ENCODE measurements at places on chromosomes 3 and 15.

GRCh38 chr3:108333961-108334360 is 37.6 kb downstream of the HHLA2 start:
- DNase-seq: no peak

- no peak for DNase-seq
Measured at GRCh38 chr3:134074001-134074789, 44.5 kb upstream of the SLCO2A1 start.

GRCh38 chr3:46423588-46423987 is 16.5 kb downstream of the CCRL2 start:
- no peak for DNase-seq

DNA sequence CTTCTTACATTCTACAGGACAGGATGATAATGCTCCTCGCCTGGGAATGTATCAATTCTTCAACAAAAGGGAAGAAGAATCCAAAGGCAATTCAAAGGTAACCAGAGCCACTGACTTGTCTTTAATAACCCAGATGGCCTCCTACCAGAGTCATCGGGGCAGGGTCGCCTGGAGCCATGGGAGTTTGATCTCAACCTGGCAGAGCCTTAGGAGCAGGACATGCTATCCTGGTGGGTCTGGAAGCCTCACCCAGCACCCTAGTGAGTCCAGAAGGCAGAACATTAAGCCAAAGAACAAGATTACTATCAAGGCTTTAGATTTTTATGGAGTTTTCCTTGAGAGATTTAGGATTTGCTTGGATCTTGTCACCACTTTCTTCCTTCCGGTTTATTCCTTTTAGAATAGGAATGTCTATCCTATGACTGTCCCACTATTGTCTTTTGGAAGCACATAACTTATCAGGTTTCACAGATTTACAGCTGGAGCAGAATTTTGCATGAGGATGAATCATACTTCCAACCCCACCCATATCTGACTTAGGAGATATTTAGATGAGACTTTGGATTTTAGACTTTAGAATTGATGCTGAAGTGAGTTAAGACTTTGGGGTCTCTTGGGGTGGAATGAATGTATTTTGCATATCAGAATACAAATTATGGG is 330.3 kb upstream of the GOLIM4 start:
- DNase-seq: no peak

DNA sequence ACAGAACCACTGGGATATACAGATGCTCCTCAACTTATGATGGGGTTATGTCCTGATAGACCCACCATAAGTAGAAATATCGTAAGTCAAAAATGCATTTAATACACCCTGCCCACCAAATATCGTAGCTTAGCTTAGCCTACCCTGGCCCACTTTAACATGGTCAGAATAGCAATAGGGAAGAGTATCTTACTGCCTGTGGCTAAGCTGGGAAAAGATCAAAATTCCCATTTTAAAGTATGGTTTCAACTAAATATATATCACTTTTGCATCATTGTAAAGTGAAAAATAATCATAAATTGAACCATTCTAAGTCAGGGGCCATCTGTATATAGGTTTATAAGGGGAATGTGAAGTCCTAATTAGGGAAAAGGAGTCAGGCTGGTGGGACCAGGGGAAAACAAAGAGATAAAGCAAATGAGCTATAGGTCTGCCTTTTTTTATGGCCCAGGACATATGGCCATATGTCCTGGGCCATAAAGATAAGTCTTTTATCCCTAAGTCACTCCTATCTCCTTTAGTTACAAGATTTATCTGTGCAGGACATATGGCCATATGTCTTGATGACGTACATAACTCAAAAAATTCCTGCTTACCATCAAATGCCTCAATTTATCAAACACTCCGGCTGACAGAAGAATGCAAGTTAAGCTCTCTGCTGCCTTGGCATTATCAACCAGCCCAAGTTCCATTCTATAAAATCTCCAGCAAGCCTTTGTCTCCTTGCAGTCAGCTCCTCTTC is 11.2 kb downstream of the RTP3 start:
- no peak for DNase-seq

DNA sequence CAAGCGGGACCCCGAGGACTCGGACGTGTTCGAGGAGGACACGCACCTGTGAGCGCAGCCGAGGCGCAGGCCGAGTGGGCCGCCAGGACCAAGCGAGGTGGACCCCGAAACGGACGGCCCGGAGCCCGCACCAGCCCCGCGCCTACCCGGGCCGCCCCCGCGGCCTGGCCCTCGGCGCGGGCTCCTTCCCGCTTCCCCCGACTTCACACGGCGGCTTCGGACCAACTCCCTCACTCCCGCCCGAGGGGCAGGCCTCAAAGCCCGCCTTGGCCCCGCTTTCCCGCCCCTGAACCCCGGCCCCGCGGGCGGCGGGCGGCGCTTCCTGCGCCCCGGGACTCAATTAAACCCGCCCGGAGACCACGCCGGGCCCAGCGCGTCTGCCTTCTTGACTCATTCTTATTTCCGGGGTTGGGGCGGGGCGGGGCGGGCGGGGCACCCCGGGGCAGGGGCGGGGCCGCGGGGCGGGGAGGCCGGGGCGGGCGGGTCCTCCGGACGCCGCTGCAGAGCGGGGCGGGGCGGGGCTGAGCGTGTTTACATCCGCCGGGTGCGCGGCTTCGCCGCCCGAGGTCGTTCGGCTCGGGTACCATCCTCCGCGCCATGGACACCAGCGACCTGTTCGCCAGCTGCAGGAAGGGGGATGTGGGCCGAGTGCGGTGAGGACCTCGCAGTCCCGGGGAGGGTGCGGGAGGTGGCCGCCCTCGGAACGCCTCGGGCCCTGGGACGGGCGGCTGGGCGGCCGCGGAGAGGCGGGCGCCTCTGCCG is at the start of gene ABTB1:
TSS of gene ABTB1 (plus strand) at position 524 of the 762 bp plus-strand sequence. CDS start at position 598, 74 bp downstream.
- peak; percentile 82 for DNase-seq

- no peak for DNase-seq
Measured at GRCh38 chr3:194046995-194047645, 88.8 kb upstream of the HES1 start.

- DNase-seq: no peak
Measured at GRCh38 chr15:70062321-70062956, 35.3 kb downstream of the TLE3 start.

- no peak for DNase-seq
Measured at GRCh38 chr3:5767304-5767703, 579.8 kb downstream of the EDEM1 start.

- DNase-seq: no peak
Measured at GRCh38 chr3:183576487-183577107, 21.1 kb upstream of the KLHL6 start.

- no peak for DNase-seq
Measured at GRCh38 chr3:113075588-113075987, 84.8 kb downstream of the GTPBP8 start.

- DNase-seq: no peak
Measured at GRCh38 chr3:87006844-87007439, 16.0 kb upstream of the VGLL3 start.

DNA sequence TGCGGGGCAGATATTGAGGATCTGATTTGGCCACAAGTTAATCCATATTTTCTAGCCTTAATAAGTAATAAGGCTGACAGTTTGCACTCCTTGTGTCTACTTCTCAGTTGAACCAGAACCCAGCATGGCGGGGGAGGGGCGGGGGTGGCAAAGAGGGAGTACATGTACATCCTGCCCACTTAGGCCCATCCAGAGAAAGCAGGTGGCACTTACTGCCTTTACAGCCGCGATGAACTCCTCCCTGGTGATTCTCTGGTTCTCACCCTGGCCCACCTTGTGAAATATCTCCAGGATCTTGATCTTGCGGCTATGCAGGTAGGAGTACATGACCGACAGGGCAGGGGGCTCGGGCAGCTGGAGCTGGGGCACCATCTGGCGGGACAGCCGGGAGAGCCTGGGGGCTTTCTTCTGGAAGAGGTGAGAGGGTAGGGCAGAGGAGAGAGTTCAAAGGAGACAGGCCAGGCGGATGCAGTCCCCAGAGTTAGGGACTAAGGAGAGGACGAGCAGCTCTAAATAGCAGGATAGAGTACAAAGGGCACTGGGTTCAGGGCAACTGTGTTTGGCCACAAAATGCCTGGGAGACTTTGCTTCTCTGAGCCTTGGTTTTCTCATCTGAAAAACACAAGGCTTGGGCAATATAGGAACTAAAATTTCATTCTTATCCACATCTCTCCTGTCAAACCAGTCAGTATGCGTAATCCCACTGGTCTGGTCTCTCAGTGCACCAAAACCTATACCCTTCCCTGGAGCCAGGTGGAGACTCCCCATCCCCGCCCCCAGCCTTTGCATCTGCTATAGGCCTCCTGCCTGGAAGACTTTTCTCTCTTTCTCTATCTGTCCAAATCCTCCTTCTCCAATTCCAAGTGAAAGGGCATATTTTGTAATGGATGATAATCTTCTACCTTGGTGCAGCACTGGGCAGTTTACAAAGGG is 10.1 kb downstream of the EFCAB12 start:
- DNase-seq: no peak

DNA sequence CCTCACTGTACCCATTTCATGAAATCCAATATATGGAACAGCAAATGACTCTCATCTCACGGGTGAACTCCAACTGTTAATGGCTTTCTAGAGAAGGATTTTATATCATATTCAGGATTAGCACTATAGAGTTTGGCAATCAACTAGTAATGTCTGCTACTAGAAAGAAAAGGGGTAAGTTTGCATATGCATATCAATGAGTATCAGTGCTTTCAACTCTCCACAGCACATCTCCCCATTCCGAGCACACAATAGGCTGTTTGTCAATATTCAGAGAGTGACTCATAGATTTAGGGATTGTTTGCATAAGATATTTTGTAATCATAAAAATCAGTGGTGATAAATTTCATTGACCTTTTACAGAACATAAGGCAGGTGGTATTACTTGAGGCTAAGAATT is 163.2 kb upstream of the LMCD1 start:
- no peak for DNase-seq

DNA sequence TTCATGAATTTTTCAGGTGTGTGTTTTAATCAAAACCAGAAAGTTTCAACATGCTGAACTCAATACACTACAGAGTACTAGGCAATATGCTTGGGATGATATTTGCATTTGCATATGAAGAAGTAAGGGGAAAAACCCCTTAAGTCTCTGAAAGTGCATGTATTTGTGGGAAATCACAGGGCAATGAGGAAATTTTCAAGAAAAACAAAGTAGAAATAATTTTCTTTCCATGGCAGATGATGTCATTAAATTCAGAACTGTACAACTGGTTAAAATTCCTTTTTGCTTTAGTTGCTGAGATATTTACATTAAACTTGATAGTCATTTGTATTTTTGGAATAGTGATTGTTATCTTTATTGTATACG is 294.0 kb upstream of the TBC1D5 start:
- no peak for DNase-seq

DNA sequence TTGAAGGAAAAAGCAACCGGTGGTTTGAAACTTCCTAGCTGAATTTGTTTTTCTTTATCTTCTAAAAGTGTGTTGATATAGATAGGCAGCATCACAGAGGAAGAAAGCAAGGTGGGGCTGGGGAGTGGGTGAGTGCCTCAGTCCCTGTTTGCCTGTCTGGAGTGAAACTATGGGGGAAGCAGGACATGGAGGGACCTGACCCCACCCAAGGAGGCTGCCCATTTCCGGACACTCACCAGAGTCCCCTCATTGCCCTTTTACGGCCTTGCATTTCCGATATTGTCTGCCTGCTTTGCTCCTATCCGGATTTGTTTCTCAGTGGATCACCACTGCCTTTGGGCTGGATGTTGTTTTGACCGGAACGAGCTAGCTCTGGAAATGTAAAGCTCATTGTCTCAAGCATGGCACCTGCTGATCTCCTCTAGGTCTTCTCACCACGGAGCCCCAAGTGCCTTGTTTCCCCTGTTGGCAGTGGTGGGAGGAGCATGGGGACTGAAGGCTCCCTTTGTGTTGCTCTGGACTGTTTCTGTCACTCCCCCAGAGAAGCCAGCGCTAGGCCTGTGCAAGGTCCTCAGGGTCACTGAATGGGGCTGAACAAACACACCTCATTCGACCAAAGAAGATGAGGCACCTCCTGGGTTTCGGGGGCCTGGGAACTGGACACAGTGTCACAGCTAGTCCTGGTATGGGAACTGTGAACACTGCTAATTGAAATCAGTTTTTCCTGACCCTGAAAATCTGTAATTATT is 7.0 kb downstream of the CLDN11 start:
- no peak for DNase-seq

- no peak for DNase-seq
Measured at GRCh38 chr3:146554151-146554760, 9.8 kb upstream of the PLSCR1 start.

GRCh38 chr15:90062023-90062442 is 40.2 kb downstream of the IDH2 start:
- peak; percentile 36 for DNase-seq

- DNase-seq: no peak
Measured at GRCh38 chr3:60046210-60046609, 996.4 kb upstream of the CFAP20DC start.

GRCh38 chr3:9638155-9638554 is 11.2 kb upstream of the MTMR14 start:
- DNase-seq: no peak

GRCh38 chr3:114846779-114847178 is 300.3 kb downstream of the ZBTB20 start:
- no peak for DNase-seq

DNA sequence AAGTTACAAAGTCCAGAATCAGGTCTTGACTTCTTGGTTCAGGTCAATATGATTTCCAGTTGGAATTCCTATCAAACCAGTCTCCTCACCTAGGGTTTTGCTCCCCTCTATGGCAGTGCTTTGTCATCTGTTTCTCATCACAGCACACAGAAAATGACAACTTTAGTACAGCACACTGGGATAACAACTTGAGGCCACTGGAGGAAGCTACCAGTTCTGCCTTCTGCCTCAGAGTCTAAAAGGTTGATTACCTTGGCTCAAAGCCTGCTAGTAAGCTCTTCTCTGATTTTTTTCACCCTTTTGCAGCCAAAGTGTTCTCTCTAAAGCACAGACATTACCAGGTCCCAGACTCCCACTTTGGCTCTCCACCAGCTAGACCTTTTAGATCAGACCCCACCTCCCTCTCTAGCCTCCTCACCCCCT is 24.8 kb upstream of the TRIM59 start:
- DNase-seq: no peak

- DNase-seq: no peak
Measured at GRCh38 chr3:105473521-105474223, 107.0 kb downstream of the ALCAM start.

GRCh38 chr15:79989682-79990081 is 18.7 kb upstream of the BCL2A1 start:
- DNase-seq: no peak

DNA sequence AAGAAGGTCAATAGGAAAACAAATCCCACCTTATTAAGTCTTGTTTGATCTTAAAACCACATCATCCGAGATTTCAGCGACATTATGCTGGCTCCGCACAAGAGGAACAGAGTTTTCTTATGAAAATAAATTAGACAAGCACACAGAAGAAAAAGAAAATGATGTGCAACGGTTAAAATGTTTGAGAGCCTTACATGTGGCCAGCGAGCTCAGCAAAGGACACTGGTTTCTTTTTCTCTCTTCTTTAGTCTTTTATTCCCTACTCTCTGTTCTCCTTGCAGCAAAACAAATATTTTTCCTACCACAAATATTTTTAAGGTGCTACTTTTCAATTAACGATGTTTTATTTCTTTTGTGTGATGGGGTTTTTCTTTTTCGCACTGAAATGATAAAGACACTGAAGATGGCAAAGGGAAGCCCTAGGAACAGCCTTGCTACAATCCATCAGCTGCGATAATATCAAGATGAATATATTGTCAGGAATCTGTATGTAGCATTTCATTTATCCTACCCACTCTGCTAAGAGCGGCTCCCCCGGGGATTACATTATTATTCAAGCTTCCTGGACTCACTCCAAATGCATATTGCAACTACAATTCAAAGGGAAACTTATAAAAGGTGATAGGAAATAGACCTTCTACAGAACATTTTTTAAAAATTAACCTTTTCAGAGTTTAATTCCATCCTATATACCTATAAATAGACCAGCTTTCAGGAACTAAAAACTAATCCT is 72.9 kb downstream of the ANXA2 start:
- no peak for DNase-seq
